IMR-90 (cell line): ENCODE measurements at places on chromosomes 2 and 18. TPM values are rescaled to one million over a fixed set of nuclear protein-coding genes. Genes with fewer than 3 reads are reported as not detected.

- no peak for DNase-seq
Measured at GRCh38 chr2:81077396-81077795, 772.8 kb upstream of the LRRTM1 start.

IL1B gene
- 3.2 and 4.4 TPM in 2 replicates for polyA plus RNA-seq

DNA sequence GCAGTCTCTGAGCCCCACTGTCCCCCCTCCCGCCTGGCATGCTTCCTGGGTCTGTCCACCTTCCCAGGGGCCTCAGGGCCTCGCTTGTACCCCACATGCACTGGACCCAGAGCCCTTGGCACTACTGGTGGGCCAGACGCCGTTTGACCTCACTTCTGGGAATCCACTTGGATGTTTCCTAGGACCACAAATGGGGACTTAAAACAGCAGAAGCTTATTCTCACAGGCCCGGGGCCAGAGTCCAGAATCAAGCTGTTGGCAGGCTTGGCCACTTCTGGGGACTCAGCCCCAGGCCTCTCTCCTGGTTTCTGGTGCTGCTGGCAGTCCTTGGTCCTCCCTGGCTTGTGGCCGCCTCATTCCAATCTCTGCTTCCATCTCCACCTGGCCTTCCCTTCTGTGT lies 19.6 kb downstream of the ANO7 start:
- no peak for DNase-seq

METTL5 gene
- polyA plus RNA-seq: 31.7 and 38.3 TPM in 2 replicates

CHRNA1 gene
- polyA plus RNA-seq: 0.75 and 1.2 TPM in 2 replicates

- no peak for DNase-seq
Measured at GRCh38 chr2:28654663-28655320, 96.8 kb upstream of the PPP1CB start.

DNA sequence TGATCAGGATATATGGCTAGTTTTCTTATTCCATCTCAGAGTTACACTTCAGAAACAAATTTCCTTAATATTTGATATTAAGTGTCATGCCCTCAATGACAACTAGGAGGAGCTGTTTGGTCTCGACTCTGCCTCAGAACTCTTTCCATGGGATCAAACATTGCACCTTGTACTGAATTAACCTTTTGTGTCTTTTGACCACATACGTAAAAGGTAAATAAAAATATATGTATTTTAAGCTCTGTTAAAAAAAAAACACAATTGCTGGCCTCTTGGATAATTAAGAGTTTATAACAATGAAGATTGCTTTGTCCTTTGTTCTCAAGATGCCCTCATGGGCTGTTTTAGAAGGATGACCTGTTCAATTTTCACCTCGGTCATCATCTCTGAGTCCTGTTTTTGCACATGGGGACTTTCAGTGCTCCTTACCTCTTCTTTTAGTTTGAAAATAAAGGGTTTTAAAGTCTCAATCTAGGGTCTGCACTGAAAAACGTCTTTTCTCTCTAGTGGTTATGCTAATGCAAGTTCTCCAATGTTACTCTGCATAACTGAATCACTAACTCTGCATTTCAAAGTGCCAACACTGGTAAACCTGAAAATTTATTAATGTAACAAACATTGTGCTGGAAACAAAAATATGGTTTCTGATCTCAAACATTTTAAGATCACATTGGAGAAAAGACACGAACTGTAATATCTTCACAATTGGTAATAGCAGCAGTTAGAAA lies 18.8 kb upstream of the FN1 start:
- DNase-seq: no peak

POTEJ gene
- not detected in 2 replicates for polyA plus RNA-seq

DNA sequence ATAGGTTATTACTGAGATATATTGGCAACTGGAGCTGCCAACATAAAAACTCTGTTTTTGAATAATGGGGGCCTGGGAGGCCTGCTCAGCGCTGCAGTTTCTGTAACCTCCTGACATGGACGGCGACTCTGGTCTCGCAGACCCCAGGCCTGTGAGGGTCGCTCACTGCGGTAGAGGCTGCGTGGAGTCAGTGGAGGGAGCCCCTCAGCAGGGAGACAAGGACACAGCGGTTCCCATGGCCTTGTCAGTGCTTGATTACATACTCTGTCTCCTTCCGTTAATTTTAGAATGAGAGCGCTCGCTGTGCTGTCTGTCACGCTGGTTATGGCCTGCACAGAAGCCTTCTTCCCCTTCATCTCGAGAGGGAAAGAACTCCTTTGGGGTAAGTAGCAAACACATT lies 858 bp downstream of the TPO start:
- no peak for DNase-seq
